B cell (primary cell): ENCODE measurements at places on chromosomes 12 and 14. TPM values are rescaled to one million over a fixed set of nuclear protein-coding genes. Genes with fewer than 3 reads are reported as not detected.

NDUFB1 gene
- total RNA-seq, result 61.6 and 63.7 TPM in 2 replicates

SCN8A gene
- total RNA-seq, result 1.0 and 1.1 TPM in 2 replicates

DNA sequence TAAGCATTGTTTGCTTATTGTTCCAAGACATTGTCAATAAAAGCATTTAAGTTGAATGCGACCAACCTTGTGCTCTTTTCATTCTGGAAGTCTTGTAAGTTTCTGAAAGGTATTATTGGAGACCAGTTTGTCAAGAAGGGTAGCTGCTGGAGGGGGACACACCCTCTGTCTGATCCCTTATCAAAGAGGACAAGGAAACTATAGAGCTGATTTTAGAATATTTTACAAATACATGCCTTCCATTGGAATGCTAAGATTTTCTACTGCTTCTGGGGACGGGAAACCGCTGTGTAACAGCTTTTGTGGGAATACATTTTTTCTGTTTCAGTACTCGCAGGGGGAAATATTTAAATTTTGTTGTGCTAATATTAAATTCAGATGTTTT, 3.5 kb downstream of the FOS start:
- DNase-seq, result peak; percentile 73

- DNase-seq, result peak; percentile 80
These were observed 3.1 kb downstream of the ARHGEF25 start for GRCh38 chr12:57614178-57614947.

GPR84 gene
- total RNA-seq, result not detected in 2 replicates

SPIC gene
- not detected in 2 replicates for total RNA-seq

DNA sequence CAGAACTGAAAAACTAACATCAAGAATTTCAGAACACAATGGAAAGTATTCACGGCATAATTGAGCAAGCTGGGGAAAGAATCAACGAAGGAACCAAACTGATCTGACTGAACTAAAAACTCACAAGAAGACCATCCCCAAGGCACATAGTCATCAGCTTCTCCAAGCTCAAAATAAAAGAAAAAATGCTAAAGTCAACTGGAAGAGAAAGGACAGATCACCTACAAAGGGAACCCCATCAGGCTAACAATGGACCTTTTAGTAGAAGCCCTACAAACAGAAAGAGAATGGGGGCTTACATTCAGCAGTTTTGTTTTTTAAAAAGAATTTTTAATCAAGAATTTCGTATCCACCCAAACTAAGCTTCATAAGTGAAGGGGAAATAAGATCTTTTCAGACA, 11.7 kb downstream of the TAS2R50 start:
- DNase-seq, result no peak

- DNase-seq, result no peak
These were observed 33.7 kb upstream of the SCAF11 start for GRCh38 chr12:46024099-46024498.

FOXM1 gene
- total RNA-seq, result 0.51 and 0.84 TPM in 2 replicates

HOXC4 gene
- total RNA-seq, result 6.4 and 6.5 TPM in 2 replicates

DNA sequence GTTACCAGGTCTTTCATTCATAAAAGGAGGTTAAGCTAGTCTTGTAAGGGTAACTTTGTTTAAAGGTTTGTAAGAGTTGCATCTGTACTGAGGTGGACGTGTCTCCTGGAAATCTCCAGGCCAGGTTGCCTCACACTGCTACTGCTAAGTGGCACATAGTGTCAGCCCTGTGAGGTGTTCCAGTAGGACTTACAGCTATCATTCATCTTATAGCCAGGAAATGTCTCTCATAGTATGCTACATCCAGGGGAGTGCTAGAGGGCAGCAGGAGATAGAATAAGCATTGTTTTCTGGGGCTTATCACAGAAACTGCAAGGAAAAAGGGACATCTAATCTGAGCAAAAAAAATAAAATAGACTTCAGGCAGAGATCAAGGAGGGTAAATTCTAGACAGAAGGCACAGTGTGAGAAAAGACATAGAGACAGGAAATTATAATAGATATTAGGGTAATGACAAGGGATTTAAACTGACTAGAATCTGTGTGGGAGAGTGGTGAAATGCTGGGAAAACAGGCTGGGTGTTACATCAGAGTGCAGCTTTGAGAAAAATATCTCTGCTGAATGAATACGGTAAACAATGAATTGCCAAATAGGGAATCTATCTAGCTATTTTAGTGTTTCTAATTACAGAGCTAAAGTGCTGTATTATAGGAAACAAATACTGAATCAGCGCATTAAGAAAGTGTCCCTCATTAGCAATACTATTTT, 205.1 kb upstream of the ABCD2 start:
- DNase-seq, result no peak

DNA sequence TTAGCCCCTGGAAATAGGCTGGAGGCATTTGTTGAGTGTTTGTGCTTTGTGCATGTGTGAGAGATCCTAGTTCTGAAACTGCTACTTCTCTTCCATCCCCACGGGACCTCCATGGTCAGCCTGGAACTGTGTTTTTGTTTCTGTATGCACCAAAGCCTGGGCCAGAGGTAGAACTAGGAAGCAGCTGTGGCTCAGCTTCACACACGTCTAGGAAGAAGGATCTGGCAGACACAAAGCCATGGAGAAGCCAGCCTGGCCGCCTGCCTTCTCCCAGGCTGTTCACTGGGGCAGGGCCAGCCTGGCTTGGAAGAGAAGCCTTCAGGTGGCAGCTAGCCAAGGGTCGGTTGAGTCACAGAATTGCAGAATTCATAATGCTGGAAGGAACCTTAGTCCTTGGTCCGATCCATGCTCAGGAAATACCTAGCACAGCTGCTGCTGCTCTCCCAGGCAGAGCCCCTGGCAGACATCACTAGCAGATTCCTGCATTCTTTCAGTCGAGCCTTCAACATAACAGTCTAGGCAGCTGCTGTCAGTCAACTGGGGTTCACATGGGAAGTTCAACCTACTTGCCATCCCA, 27.0 kb downstream of the RIN3 start:
- no peak for DNase-seq

LYZ gene
- total RNA-seq, result 5.5 and 8.5 TPM in 2 replicates

- no peak for DNase-seq
These were observed 1538.3 kb upstream of the FLRT2 start for GRCh38 chr14:83991666-83992065.

AMDHD1 gene
- 1.3 and 1.5 TPM in 2 replicates for total RNA-seq

DNA sequence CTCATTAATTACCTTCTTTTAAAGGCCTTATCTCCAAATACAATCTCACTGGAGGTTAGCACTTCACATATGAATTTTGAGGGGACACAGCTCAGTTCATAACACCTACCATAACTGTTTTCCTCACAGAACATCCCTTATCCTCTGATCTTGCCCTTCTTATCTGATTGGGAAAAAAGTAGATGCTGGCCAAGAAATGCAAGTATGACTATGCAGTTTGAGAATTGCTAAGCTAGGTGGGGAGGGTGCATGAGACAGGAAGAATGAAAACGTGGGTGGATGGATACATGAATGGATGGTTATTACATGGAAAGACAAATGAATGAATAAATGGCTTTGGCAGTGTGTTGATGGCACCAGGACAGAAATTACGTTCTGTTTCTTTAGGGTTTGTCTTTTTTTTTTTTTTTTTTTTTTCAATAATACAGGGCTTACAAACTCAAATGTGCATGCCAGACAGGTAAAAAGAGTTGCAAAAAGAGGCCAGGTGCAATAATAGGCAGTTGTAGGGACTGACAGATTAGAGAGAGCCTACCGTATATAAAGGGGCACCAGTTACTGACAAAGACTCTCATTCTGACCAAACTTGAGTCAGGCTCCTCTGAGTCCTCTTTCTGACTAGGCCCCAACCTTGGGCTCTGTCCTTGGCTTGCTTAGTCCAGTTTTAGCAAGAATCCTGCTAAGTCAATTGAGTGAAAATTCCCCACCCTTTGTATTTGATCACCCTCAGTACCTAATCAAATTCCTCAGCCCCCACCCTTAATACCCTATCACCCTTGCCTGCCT, 304.9 kb downstream of the ZFP36L1 start:
- DNase-seq, result no peak

ESR2 gene
- total RNA-seq, result 87.8 and 98.7 TPM in 2 replicates

- no peak for DNase-seq
These were observed 73.6 kb downstream of the OSBPL8 start for GRCh38 chr12:76486011-76486410.

DNA sequence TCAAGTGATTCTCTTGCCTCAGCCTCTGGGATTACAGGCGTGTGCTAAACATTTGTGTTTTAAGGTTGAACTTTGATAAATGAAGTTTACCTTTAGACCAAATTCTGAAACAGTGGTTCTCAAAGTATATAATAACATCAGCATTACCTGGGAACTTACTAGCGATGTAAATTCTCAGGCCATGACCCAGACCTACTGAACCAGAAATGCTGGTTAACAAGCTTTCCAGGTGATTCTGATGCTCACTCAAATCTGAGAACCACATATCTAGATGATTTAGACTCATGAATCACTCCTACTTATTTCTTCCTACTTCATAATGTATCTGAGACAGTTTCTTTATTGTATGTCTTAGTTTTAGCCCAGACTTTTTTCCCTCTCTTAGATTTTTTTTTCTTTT, 43.6 kb downstream of the RAD51B start:
- DNase-seq, result no peak

DNA sequence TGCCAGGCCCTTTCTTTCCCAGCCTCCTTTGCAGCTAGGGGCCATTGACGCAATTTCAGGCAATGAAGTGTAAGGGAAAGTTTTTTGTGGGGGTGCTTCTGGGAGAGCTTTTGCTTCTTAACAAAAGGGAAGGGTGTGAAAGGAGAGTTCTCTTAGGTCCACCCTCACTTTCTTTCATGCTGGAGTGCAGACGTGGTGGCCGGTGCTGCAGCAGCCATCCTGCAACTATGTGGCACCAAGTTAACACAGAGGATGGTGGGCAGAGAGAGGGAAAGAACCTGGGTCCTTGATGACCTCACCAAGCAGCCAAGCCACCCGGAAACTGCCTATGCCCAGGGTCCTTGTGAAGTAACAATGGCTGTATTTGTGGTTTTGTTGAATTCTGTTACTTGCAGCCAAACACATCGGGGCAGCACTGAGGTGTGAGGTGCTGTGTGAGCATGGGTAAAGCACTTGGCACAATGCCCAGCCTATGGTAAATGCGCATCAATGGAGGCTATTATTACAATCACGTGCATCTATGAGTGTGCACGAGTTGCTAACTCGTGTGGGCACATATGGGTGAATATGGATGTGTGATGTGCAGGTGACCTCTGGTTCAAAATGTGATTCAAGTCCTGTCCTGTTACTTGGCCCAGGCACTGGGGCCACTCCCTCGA, 122.6 kb downstream of the CALM1 start:
- no peak for DNase-seq

GNPTAB gene
- 78.8 and 79.4 TPM in 2 replicates for total RNA-seq

AVPR1A gene
- total RNA-seq, result not detected in 2 replicates

DNA sequence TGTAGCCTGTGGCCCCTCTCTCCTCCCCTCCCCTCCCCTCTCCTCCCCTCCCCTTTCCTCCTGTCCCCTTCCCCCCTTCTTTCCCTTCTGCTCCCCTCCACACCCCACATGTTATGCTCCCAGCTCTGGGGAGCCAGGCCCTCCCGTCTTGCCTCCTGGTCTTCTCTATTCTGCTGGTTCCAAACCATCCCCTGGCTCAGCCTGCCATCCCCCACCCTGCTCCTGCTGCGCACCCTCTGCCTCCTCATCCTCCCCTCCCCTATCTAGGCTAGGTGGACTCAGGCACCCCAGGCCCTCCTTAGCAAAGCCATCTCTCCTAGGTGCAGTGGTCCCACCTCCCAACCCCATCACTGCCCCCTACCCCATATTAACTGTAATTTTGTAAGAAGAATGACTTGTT, 99.5 kb downstream of the CALM1 start:
- DNase-seq, result no peak

- DNase-seq, result no peak
These were observed 25.6 kb upstream of the CISTR start for GRCh38 chr12:53777412-53777811.

GRCh38 chr12:92096346-92097136, 49.1 kb downstream of the BTG1 start:
- no peak for DNase-seq

BICDL1 gene
- total RNA-seq, result 41.5 and 43.6 TPM in 2 replicates

DNA sequence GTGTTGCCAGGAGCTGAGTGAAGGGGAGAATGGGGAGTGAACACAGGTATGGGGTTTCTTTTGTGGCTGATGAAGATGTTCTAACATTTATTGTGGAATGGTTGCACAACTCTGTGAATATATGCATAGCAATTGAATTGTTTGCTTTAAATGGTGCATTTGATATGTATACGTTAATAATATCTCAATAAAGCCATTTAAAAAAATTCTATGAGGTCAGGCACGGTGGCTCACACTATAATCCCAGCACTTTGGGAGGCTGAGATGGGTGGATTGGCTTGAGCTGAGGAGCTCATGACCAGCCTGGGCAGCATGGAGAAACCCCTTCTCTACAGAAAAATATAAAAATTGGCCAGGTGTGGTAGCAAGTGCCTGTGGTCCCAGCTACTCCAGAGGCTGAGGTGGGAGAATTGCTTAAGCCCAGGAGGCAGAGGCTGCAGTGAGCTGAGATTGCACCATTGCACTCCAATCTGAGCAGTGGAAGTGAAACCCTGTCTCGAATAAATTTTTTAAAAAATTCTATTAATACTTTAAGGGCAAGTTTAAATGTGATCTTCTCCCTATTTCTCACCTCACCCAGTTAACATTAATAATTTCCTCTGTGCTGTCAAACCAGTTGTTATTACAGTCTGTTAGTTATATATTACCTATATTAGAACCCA, 65.3 kb downstream of the DENND5B start:
- no peak for DNase-seq

DNA sequence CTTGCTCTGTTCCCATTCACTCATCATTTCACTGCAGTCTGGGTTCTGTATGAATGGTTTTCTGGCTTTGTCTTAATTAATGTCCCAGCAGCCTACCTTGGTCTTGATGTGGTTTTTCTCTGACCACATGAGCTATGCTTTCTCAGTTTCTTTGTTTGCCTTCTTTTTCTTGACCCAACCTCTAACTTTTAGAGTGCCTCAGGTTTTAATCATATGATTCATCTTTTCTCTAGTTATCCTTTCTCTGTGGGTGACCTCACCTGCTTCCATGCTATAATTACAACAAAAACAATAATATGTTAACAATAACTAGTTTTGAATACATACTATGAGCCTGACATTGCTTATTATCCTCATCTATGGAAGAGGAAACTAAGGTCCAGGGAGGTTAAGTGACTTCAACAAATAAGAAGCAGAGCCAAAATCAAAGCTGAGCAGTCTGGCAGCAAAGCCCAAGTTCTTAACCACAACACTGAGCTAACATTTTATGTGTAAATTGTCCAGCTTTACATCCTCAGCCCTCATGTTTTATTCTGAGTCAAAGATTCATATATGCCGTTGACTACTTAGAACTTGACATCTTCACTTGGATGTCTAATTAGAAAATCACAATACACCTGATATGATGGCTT, 4.7 kb upstream of the EPYC start:
- DNase-seq, result no peak

- DNase-seq, result no peak
These were observed 6.6 kb upstream of the NOP2 start for GRCh38 chr12:6574576-6575295.

- peak; percentile 46 for DNase-seq
These were observed 53.9 kb downstream of the MDM2 start for GRCh38 chr12:68861890-68862289.

GRCh38 chr14:48140804-48141203, 465.4 kb upstream of the MDGA2 start:
- DNase-seq, result no peak
